ENCODE measurements at places on chromosomes 7 and 10. TPM values are rescaled to one million over a fixed set of nuclear protein-coding genes. Genes with fewer than 3 reads are reported as not detected.

- H3K27me3 ChIP-seq: no peaks in the 10 kb centered on the region
- peaks cover 17% of the 10 kb centered on the region for H3K36me3 ChIP-seq
- H3K27ac ChIP-seq: peak overlapping the region; percentile 24
- peak overlapping the region; percentile 91 for H3K4me3 ChIP-seq
- peaks cover 9% of the 10 kb centered on the region for H3K4me1 ChIP-seq
Measured at GRCh38 chr7:104207348-104207730, 474 bp downstream of the ORC5 start.

- no peaks in the 10 kb centered on the region for H3K36me3 ChIP-seq
- no peak overlapping the region for H3K27ac ChIP-seq
- no peak overlapping the region for H3K4me3 ChIP-seq
- no peak for DNase-seq
- peaks cover 6% of the 10 kb centered on the region for H3K4me1 ChIP-seq
- no peaks in the 10 kb centered on the region for H3K27me3 ChIP-seq
Measured at GRCh38 chr7:11714676-11715075, 117.3 kb downstream of the THSD7A start.

DNA sequence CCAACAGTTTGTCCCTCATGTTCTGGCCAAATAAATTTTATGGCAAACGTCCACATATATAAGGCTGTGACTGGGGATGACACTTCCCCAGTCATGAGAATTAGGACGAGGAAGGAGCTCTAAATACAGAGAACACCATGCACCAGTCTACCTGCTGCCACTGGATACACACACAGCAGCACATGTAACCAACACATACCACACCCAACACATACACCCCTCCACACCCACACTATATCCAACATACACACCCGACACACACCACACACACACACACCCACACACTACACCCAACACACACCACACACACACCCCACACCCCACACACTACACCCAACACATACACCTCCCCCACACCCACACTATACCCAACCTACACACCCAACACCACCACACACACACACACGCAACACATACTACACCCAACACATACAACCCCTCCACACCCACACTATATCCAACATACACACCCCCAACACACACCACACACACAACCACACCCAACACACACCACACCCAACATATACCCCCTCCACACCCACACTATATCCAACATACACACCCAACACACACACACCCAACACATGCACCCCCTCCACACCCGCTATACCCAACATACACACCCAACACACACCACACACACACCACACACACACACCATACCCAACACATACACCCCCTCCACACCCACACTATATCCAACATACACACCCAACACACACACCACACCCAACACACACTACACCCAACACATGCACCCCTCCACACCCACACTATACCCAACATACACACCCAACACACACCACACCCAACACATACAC, 74.1 kb downstream of the HIPK2 start:
- H3K27me3 ChIP-seq: no peaks in the 10 kb centered on the region
- 0 out of 2 replicates have a peak, but pooled peaks cover 4% of the 10 kb centered on the region for H3K4me1 ChIP-seq
- 0 out of 2 replicates have a peak, but pooled peaks cover 5% of the 10 kb centered on the region for H3K36me3 ChIP-seq
- H3K4me3 ChIP-seq: no peak overlapping the region
- DNase-seq: no peak
- no peak overlapping the region for H3K27ac ChIP-seq

The SFRP5 gene
- not detected for total RNA-seq

The SPOCK2 gene
- 1.1 TPM for total RNA-seq

DNA sequence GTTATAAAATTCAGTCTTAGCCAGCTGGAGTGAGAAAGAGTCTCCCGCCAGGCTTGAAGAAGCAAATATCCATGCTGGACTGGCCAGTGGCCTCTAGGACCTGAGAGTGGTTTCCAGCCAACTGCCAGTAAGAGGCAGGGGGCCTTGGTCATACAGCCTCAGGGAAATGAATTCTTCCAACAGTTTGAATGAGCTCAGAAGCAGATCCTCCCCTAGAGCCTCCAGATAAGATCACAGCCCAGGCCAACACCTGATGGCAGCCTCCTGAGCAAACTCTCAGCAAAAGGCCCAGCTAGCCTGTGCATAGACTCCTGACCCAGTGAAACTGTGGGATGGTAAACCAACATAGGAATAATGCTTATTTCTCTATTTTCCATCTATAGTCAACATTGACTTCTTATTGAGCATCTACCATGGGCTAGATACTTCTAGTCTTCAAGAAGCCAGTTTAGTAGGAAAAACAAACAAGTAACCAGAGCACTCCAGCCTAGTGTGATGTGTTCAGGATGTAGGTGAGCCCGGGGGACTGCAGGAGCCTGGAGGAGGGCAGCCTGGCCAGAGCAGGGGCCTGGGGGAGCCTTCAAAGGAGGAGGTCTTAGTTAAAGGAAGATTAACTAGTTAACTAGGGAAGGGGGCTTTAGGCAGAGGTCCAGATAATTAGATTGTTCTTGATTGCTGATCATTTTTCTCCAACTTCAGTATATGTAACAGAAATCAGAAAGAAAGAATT, 115.4 kb upstream of the ADO start:
- no peak overlapping the region for H3K4me3 ChIP-seq
- no peak for DNase-seq

GRCh38 chr10:14023673-14024328, 306.9 kb downstream of the FRMD4A start:
- no peak overlapping the region for H3K4me3 ChIP-seq
- peaks cover 69% of the 10 kb centered on the region for H3K27me3 ChIP-seq
- no peaks in the 10 kb centered on the region for H3K36me3 ChIP-seq
- H3K4me1 ChIP-seq: no peaks in the 10 kb centered on the region
- no peak overlapping the region for H3K27ac ChIP-seq
- DNase-seq: no peak

DNA sequence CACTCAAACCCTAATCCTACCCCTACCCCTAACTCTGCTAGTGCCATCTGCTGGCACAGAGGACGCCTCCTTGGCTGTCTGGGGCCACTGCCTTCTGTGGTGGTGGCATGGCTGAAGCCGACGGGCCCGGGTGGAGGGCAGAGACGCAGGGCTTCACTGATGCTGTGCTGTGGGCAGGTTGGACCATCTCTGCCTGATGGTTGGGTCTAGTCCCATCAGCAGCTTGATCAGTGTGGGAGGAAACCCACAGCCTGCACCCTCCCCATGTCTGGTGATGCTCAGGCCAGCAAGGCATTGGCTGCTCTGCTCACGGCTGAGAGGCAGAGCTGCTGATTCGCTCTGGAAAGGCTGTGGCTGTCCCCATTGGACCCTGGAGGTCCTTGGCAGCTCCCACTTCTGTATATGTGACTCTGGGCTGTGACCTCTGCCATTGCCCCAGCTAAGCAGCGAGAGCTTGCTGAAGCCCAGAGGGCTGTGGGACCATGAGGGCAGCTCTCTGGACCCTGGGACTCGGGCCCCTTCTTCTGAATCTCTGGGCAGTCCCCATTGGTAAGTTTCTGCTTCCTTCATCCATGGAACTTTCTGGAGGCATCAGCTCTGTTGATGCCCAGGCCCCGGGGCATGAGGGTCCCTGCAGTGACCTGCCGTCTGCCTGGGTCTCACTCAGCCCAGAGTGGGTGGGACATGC, at the start of gene SCART1:
TSS of gene SCART1 (plus strand) at position 430 of the 688 bp plus-strand sequence. CDS start at position 483, 53 bp downstream.
- no peaks in the 10 kb centered on the region for H3K36me3 ChIP-seq
- H3K27me3 ChIP-seq: no peaks in the 10 kb centered on the region
- H3K27ac ChIP-seq: no peak within 1 kb of the TSS
- DNase-seq: no peak
- no peak within 1 kb of the TSS for H3K4me3 ChIP-seq

DNA sequence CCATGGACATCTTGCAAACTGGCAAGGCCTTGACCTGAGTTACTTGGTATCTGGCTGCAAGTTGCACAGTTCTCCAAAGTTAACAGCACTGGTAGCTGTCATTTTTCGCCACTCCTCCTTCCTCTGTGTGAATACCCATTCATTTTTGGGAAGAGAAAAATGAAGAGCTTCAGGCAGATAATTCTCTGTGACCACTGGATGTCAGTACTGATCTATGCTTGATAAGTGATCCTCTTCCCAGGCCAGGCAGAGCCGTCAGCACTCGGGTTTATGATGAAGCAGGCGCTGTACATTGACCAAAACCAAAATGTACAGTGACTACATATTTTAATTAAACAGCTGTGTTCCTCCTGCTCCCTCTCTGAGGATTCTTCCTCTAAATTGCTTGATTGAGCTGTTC, 55.9 kb upstream of the PDZD8 start:
- no peak overlapping the region for H3K27ac ChIP-seq
- DNase-seq: peak; percentile 28
- H3K4me3 ChIP-seq: no peak overlapping the region

- H3K4me3 ChIP-seq: peak overlapping the region; percentile 45
- H3K36me3 ChIP-seq: no peaks in the 10 kb centered on the region
- no peaks in the 10 kb centered on the region for H3K27me3 ChIP-seq
- DNase-seq: peak; percentile 45
Measured at GRCh38 chr7:47379629-47380324, 202.1 kb downstream of the TNS3 start.

The SPDYE16 gene
- total RNA-seq: not detected

The CCDC172 gene
- total RNA-seq: not detected

DNA sequence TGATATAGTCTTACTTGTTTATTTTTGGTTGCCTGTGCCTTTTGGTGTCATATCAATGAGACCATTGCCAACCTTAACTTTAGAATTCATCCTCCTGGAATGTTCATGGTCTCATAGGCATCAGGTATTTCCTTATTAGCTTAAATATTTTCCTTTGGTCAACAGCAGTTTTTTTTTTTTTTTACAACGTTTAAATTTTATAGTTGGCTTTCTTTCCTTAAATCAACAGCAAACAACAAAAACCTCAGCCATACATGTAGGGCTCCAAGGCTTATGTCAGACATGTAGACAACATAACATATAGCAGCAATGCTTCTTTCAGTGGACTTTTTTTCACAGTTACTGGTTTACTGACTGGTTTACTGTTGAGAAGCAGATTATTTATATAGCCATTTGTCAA, 22.7 kb downstream of the ENTPD7 start:
- peaks cover 7% of the 10 kb centered on the region for H3K36me3 ChIP-seq
- H3K27me3 ChIP-seq: no peaks in the 10 kb centered on the region
- no peak overlapping the region for H3K4me3 ChIP-seq
- H3K4me1 ChIP-seq: peaks cover 20% of the 10 kb centered on the region

DNA sequence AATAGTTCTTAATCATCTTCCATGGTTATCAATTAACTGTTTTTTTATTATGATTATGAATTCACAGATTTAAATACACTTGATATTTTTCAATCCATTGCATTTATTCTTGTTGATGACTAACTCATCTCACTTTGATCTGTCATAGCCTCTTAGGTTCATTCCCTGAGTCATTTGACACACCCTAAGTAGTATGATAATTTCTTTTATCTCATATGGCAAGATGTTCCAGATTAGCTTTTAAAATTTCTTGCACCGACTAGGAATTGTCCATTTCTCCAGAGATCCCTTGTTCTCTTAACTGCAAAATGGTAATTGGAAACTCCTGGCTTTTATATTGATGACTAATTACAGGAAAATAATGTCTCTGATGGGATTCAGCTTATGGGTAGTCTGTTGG, 87.6 kb upstream of the CCDC6 start:
- DNase-seq: no peak
- no peaks in the 10 kb centered on the region for H3K27me3 ChIP-seq
- no peaks in the 10 kb centered on the region for H3K36me3 ChIP-seq
- H3K4me3 ChIP-seq: no peak overlapping the region

The GTF2IRD1 gene
- 34.5 TPM for total RNA-seq

- DNase-seq: no peak
- H3K27me3 ChIP-seq: no peaks in the 10 kb centered on the region
Measured at GRCh38 chr7:66415659-66416265, 210.6 kb downstream of the TPST1 start.

The ARID5B gene
- 4.7 TPM for total RNA-seq

The UBTD1 gene
- 12.8 TPM for total RNA-seq

GRCh38 chr7:90830308-90830707, 234.2 kb downstream of the CDK14 start:
- DNase-seq: no peak
- no peak overlapping the region for H3K27ac ChIP-seq
- no peaks in the 10 kb centered on the region for H3K27me3 ChIP-seq
- no peaks in the 10 kb centered on the region for H3K36me3 ChIP-seq
- no peaks in the 10 kb centered on the region for H3K4me1 ChIP-seq

The PNLIPRP3 gene
- total RNA-seq: not detected

The MYL10 gene
- total RNA-seq: not detected

The OLAH gene
- total RNA-seq: not detected

DNA sequence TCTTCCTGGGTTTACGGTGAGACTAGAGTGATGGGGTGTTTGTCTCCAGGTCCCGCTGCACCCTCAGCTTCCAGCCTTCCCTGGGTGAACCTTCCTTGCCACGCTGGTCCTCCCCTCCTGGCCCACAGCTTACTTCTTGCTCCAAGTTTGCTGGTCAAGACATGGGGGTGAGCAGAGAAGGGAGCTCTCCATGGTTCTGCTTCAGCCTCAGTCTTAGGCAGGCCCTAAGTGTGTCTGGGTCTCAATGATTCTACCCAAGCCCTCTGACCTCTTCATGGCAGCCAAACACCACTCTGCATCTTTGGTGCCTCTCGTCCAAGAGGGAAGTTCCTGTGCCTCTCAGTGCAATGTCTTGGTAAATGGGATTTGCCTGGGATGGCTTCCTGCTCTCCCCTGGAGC, 356.5 kb upstream of the KLF6 start:
- no peak overlapping the region for H3K4me3 ChIP-seq
- H3K36me3 ChIP-seq: no peaks in the 10 kb centered on the region
- peaks cover 10% of the 10 kb centered on the region for H3K4me1 ChIP-seq
- H3K27ac ChIP-seq: no peak overlapping the region

DNA sequence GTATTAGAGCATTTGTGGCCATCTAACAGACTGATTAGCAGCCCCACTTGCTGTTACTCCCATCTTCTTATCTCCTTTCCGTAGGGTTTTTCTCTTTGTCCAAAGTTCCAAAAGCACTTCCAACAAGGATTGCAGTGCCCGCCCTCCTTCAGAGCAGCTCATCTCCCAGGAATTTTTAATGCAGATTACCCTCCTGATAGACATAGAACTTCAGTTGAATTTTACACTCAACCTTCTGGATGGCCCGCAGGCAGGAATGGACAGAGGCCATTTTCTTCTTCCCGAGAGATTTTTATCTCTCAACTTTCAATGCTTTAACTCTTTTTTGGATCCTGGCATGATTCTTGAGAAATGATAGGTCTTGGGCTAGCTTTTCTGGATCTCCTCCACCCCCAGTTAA, 23.3 kb downstream of the PRKG1 start:
- H3K27me3 ChIP-seq: peaks cover 37% of the 10 kb centered on the region
- H3K4me1 ChIP-seq: no peaks in the 10 kb centered on the region
- H3K36me3 ChIP-seq: no peaks in the 10 kb centered on the region
- no peak overlapping the region for H3K27ac ChIP-seq
- no peak for DNase-seq
- no peak overlapping the region for H3K4me3 ChIP-seq
